ENCODE measurements at places on chromosomes 1 and 21.

GRCh38 chr1:88892357-88892877 is 1.1 kb upstream of the GTF2B start:
- DNase-seq = peak; percentile 67

DNA sequence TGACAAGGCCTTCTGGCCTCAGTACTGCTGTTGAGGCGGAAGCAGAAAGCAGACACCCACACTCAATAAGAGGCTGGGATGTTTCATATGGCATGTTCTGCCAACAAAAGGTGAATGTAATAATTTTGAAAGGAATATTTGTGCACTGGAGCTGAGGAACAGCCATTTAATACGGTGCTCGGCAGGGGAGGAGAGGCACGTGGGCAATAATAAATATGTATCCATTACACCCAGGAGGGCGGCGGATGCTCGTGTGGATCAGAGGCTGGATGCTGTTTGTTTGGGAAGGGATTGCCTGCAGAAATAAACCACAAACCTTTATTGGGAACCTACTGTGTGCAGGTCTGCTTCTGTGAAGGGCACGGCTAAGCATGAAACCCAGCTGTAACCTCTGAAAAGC is 92.0 kb downstream of the VWA5B1 start:
- DNase-seq = no peak

GRCh38 chr1:24089027-24089742 is 22.8 kb downstream of the MYOM3 start:
- DNase-seq = no peak

GRCh38 chr1:239816081-239816782 is 275.5 kb upstream of the FMN2 start:
- no peak for DNase-seq

DNA sequence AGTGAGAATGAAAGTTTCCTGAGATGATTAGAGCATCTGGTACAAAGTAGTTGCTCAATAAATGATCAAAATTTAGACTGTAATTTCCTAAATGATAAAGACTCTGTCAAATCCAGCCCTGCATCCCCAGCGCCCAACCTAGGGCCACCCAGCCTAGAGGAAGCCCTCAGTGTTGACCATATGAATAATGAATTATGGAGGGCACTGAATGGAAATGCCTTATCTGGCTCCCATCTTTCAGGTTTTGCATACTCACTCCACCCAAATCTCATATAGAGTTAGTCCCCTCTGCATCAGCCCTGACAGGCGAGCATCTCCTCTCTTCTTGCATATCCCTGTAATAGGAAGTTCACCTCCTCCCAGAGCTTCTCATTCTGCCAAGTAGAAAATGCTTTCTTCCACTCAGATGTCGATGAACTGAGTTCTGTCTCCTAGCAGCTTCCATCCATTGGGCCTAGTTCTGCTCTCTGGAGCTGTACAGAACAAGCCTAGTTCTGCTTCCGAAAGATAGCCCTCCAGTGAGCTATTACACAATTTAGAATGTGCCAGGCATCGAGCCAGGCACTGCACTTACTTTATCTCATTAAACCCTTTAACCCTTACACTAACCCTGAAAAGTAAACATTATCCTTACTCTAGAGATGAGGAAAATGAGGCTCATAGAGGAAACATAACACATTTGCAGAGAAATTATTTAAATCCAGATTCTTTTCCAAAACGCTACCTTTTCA is 20.9 kb downstream of the COA7 start:
- DNase-seq = no peak

DNA sequence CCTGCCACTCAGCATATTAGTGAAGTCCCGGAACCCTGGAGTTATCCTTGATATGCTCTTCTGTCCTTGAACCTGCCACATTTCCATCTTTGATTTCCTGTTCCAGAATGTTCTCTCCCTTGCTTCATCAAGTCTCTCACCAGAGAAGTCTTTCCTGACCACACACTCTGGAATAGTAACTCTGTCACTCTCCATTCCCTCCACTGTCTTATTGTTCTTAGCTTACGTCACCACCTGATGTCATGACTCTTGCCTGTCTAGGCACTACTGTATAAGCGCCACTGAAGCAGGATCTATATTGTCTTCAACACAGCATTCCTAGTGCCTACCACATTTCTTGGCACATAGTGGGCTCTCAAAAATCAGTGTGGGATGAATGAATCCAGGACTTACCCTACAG is 65.4 kb upstream of the SMYD2 start:
- no peak for DNase-seq

DNA sequence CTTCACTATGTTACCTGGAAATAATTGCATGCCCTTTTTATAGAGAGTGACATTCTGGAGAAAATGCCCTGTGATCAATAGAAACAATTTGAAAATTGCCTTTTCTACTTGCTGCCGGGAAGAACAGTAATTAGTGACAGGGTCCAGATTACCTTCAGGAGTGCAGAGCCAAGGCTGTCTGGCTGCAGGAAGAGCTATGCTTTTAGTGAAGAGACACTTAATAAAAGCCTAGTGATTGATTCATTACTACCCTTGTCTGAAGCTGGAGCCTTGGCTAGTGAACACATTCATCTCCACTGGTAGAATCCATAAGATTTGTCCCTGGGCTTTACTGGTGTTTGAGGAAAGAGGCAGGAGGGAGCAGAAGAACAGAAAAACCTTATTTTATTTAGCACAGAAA is 12.9 kb upstream of the DNASE2B start:
- no peak for DNase-seq

DNA sequence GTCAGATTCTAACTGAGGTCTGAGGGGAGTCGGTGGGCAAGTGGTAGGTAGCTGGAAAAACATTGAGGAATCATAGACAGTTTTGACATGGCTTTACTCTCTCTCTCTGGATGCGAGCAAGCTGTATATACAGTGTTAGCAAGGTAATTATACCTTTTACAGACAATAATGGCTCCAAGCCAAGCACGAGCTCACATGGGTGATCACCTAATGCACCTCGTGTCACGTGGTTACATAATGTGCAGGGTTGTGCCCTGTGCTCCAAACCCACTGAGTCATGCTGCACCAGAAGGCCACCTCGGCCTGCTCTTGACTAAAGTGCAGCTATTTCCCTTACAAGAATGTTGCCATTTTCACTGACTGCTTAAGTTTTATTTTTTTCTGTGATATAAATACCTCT is 7.6 kb upstream of the CLCA2 start:
- no peak for DNase-seq

- DNase-seq = no peak
These were observed 14.0 kb downstream of the ETS2 start for GRCh38 chr21:38819719-38820159.

- no peak for DNase-seq
These were observed 11.1 kb downstream of the PRXL2B start for GRCh38 chr1:2597441-2598328.

DNA sequence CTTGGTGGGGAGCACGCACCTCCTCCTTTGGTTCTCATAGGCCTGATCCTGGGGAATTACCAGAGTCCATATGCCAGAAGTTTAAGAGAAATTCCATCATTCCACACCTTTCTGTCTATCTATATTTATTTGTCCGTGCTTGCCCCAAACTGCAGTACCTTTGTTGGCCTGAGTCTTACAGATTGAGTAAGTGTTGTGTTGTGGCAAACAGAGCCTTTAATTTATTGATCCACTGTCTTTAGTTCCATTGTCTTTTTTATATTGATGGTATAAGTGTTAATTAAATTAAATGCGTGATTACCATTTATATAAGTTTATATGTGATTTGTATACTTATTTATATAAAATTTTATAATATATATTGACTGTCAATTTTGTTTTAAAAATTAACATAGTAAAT is 4.9 kb downstream of the SH3BGR start:
- DNase-seq = no peak
